ENCODE measurements at places on chromosomes 1 and 21.

GRCh38 chr1:198708761-198709525 is 70.1 kb downstream of the PTPRC start:
- DNase-seq, result no peak

DNA sequence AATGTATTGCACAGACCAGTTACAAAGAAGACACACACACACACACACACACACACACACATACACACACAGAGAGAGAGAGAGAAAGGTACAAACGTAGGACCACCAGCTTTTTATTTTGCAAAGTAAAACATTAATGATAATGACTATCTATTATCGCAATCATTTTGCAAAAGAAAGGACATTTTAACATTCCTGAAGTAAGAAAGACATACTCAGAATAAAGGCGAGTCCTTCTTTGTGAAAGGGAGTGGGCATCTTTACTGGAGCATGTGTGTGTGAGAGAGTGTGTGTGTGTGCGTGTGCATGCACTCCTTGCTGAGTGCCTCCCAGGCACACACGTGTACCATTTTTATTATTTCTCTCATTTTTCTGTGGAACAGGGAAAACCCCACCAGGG is 28.4 kb downstream of the PPFIA4 start:
- DNase-seq, result no peak

GRCh38 chr1:201298396-201299381 is 15.4 kb downstream of the PKP1 start:
- DNase-seq, result no peak

DNA sequence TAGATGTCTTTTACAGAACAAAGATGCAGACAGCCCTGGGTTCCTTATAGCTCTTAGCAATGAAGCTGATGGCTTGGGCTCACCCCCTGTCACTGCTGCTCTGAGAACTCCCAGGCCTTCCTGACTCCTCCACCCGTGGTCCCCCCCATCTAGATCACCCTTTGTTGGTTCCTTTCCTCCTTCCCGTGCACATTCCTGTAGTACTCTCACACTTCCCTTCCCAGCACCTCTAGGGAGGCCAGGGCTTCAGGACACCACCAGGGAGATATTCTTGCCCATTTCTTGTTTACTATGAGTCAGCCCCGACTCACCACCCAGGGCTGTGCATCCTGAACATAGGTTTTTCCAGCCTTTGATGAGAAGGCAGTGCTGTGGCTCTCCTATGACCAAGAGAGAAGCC is 14.4 kb upstream of the NOS1AP start:
- no peak for DNase-seq

DNA sequence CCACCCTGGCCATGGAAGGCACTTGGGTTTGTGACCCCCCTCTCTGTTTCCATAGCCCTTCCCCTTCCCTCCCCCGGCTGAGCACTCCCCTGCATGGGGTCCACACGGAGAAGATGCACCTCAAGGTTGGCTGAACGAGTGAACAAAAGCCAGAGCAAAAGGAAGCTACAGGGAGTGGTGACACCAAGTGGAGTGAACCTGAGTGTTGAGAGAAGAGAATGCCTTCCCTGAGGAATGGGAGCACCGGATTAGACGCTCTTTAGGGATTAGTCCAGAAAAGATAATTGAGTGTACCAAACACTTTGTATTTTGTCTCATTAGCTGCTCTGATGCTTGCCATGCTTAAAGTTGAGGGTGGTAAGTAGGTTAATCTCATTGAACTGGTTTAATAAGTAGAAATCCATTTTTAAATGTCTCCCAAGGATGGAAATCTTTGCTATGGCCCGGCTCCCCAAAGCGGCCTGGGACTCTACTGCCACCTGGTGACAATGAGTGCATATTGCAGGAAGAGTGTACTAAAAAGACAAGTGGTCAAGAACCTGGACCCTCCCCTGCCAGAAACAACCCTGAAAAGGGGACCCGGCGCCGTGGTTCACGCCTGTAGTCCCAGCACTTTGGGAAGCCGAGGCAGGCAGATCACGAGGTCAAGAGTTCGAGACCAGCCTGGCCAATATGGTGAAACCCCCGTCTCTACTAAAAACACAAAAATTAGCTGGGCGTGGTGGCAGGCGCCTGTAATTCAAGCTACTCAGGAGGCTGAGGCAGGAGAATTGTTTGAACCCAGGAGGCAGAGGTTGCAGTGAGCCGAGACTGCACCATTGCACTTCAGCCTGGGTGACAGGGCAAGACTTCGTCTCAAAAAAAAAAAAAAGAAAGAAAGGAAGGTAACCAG is 150.6 kb upstream of the ZC3H12A start:
- no peak for DNase-seq

GRCh38 chr1:208088319-208088718 is 155.9 kb downstream of the PLXNA2 start:
- DNase-seq, result no peak

GRCh38 chr1:201123866-201124265 is 3.1 kb downstream of the ASCL5 start:
- DNase-seq, result no peak

- DNase-seq, result no peak
Observed at GRCh38 chr1:167051907-167052306, 38.3 kb downstream of the GPA33 start.

GRCh38 chr1:207112616-207113296 is 8.7 kb downstream of the C4BPA start:
- no peak for DNase-seq

DNA sequence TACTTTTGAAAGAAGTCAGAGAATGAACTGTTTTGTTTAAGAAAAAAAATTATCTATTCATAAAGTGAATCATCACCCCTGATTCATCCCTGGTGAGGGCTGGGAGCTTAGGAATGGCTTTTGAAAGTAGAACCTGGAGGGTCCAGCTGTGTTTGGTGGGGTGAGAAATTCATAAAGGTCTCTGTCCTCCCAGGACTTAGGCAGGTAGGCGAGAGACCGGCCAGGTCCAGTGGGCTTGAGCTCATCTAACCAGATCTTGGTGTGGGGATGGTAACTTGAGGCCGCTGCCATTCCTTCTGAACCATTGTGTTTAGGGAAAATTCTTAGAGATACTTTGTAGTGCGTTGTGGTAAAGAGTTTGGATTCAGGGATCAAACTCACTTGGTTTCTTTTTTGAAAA is 156.8 kb upstream of the TNR start:
- no peak for DNase-seq

- no peak for DNase-seq
Observed at GRCh38 chr1:202104073-202104472, 18.6 kb upstream of the GPR37L1 start.

DNA sequence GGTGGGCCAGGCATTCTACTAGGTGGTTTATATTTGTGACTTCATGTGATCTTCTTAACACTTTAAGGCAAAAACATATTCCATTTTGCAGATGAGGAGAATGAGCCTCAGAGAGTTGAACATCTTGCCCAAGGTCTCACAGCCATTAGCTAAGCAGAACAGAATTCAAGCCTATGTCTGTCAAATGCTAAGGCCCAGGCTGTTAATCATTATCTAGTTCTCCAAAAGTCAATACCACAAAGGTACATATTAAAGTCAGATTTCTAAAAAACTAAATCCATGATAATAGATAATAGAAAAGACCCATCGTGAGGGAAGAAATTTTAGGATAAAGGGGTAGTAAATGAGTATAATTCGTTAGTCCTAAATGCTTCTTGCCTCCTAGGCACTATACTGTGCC is 234.3 kb downstream of the KCNH1 start:
- no peak for DNase-seq

DNA sequence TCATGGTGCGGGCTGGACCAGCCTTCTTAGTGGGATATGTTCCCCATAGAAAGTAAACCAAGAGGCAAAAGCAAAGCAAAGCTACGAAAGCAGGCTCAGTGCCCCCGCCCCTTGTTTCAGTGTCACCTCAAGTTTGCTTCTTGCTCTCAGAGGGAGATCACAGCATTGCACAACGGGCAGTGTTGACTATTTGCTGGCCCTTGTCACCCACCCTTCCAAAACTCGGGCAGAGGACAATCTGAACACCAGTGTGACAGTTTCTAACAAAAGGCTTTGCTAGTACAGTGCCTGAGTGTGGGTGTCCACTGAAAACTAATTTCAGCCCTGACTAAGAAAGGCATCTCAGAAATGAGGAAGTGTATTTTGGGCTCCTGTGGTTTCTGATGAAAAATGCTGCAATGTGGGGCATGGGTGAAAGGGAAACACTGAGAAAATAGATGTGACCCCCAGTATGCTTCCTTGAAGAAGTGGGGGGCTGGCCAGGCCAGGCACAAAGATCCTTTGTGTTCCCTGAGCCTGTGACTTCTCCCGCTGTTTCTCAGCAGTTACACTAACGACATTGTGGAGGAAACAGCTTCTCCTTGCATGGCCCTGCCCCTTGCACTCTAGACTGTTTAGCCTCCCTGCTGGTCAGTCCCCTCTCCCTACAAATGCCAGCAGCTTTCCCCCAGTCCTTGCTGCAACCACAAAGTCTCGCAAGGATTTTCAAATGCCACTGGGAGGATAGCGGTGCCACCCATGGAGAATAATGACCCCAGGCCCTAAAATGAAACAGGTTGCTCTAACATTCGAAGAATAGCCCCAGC is 33.3 kb upstream of the KCNE1 start:
- DNase-seq, result no peak

GRCh38 chr1:116825720-116826438 is 71.6 kb downstream of the CD2 start:
- no peak for DNase-seq
